ENCODE measurements at places on chromosomes 5 and 9.

- no peak for DNase-seq
These were observed 158.3 kb downstream of the TSSK1B start for GRCh38 chr5:113276493-113276892.

DNA sequence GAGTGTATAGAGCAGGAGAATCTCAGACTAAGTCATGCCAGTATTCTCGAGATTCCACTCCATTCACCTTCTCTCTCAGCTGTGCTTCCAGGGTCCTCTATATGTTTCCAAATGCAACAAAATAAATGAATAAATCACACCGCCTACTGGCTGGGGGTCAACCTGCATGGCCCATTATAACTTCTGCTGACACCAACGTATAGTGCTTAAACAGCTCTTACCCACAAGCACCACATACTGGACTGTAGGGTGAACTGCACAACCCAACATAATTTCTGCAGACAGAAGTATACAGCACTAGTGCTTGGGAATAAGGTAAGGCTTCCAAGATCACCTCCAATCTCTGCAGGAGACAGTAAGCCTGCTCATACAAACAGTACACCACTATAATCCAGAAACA is 33.1 kb upstream of the HTR4 start:
- no peak for DNase-seq

DNA sequence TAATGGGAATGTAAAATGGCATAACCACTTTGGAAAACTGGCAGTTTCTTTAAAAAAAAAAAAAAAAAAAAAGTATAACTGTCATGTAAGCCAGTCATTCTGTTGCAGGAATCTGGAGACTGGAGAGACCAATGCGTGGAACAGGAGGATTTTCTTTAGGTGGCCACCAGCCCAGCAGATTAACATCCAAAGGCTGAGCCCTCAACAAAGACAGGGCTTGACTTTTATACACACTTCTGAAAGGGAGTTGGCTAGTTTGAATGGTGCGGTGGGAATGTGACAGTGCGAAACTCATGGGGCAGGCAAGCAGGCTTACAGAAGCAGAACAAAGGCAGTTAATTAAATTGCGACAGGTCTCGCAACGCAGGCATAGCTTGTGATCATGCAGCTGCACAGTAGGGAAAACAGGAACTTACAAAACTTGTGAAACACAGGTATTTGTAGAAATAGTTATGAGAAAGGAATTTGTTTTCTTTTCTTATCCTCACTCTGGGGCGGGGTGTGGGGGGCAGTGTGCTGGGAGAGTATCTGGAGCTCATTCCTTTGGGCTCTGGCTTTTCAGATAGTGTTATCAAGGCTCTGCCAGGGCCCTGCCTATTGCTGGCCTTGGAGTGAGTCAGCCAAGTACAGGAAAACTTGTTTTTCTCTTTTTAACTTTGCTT is 12.0 kb downstream of the UIMC1 start:
- DNase-seq, result peak; percentile 84

GRCh38 chr5:178108966-178109365 is 4.4 kb upstream of the N4BP3 start:
- peak; percentile 47 for DNase-seq

GRCh38 chr5:178232920-178233429 is 373 bp upstream of the PHYKPL start:
- no peak for DNase-seq

DNA sequence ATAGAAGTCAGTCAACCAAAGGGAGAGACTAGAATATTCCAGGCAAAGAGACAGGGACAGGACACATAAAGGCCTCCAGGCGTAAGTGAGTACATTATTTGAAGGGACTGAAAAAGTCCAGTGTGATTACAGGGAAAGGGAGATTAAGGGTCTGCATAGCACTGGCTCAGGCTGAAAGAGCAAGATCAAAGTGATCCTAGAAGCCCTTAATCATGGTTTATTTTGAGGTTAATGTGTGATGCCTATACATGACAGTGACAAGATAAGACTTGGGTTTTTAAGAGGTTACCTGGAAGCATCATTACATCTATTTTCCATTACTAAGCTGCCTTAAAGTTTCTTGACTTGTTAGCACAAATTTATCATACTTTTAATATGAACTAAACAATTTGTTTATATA is 25.8 kb downstream of the LMBRD2 start:
- DNase-seq, result no peak

Measured in suppressor macrophage treated with lipopolysaccharide for 1 hour (primary cell).